Stimulated activated CD8-positive, alpha-beta memory T cell treated with anti-CD3 and anti-CD28 coated beads, Interleukin-15, amount 100 ng/mL, for 4 hours (primary cell): ENCODE measurements at places on chromosomes 7 and 10.

GRCh38 chr10:66538908-66539307, 386.9 kb upstream of the LRRTM3 start:
- DNase-seq, result no peak

DNA sequence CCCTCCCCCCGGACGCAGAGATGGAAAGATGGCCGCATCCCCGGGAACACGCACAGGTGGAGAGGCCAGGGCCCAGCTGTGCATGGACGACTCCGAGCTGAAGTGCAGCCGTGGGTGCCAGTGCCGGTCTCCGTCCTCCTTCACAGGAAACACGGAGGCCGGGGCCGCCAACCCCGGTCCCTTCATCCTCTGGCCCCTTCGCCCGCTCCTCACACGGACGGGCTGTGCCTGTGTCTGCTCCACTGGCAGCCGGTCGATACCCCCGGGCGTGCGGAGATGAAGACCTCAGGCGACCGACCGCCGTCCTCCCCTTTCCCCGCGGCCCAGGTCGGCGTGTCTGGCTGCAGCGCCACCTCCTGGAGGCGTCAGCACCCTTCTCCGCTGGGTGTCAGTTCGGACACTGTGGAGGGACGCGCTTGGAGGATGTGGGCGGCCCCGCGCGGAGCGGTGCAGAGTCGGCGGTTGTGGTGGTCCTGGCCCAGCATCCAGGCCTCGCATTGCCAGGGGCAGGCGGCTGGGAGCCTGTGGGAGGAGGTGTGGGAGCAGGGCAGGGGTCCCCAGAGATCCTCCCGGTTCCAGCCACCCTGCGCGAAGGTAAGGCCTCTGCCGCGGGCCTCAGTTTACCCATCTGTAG, 9.9 kb downstream of the ZNF511 start:
- DNase-seq, result no peak

DNA sequence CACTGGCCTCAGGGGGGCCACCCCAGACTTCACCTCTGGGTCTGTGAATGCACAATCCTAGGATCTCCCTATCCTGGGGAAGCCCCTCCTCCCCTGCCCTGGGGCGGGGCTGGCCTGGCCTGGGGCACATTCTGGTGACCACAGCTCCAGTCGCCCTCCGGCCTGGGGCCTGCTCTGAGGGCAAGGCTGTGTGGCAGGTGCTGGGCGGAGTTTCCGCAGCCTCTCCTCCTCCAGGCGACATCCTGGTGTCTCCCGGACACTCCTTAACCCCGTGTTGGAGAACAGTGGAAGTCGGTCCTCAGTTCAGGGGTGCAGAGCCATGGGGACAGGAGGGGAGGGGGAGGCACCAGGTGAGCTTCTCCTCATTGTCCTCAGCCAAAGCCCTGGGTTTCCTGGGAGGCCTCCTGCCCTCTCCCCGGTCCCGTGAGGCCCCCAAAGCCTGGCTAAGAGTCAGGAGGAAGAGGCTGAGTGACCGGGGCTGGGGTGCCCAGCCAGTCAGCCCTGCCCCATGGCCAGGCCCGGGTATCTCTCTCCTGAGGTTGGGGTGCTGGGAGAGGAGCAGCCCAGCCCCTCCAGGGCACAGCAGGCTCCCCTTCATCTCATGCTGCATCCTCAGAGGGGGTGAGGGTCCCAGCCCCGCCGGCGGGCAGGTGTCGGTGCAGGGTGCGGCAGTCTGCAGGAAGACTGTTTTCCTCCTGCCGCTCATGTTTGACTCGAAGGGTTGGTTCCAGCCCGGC, 22.6 kb downstream of the UNCX start:
- DNase-seq, result no peak

DNA sequence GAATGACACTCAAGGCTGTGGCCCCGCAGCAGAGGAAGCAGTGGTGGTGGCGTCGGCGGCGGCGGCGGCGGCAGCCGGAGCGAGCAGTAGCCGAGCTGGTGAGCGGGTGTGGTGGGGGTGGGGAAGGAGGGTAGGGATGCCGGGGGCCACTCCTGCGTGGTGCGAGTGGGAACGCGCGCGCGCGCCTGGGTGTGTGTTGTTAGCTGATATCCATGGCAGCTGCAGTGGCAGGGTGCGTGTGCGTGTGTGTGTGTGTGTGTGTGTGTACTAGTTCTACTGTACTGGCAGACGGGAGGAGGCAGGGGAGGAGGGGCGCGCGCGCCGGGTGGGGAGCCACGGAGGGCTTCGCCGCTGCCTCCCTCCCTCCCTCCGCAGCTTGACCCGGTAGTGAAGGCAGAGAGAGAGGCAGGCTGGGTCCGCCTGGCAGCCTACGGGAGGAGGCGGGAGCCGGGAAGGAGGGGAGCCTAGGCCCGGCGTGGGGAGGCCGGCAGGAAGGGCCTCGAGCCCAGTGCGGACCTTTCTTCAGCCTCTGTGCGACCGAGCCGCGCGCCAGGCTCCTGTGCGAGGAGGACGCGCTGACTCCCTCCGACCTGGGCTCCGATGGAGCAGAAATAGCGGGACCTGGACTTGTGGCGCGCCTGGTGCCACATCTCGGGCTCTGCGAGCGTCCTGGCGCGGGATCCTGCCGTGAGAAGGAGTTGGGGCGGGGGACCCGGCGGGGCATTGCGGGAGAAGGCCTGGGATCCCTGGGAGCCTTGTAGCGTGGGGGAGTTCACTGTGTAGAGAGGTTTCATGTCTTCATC, at the start of gene MAGI2:
MAGI2 (minus strand) TSS at position 110 of the 803 bp plus-strand sequence. CDS start 347 bp downstream, outside the sequence.
- DNase-seq, result peak; percentile 1

DNA sequence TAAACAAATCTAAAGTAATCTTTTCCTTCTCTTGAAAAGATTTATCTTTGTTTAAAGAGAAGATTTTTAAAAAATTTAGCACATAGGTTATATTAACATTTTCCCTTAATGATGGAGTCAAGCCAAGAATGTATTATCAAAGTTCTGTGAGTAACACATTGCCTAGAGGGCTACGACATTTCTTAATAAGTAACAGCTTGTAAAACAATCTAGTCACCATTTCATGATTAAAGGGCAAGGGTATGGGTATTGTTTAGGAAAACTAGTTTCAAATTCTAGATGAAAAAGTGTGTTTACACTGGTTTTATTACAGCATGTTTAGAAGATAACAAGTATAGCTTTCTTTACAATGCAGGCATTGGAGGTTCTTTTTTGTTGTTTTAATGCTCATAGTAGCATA, 28.6 kb upstream of the LAMB4 start:
- no peak for DNase-seq

DNA sequence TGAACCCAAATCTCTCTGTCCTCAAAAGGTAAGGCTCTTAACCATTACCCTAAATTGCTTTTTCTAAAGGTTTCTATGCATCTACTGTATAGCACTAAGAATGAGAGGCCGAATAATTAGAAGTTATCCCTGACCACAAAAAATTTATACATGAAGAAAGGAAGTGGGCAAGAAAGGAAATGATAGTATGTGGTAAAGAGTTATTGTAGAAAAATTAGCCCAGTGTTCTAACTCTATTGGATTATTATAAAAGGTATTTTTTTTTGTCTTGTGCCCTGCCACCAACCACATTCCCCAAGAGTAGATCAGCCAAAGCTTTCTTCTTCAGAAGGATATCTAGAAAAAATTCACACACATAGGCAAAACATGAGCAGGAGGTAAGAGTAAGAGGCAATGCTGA, 45.4 kb downstream of the DKK1 start:
- no peak for DNase-seq

- DNase-seq, result no peak
Measured at GRCh38 chr10:63057509-63057908, 75.6 kb upstream of the NRBF2 start.

DNA sequence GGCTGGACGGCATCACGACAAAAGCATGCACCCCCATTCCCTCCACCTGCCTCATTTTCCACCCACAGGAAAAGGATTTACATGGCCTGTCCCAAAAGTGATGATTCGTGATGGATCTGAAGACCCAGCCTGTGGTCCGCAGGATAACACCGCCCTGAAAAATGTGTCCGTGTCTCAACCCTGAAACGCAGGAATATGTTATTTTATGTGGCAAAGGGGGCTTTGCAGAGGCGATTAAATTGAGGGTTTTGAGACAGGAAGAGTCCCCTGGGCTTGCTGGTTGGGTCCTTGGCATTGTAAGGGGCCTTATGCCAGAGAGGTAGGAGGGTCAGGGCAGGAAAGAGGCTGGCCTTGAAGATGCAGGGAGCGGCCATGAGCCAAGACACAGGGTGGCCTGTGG, 80.2 kb upstream of the PPP2R2D start:
- DNase-seq, result no peak

- DNase-seq, result no peak
Measured at GRCh38 chr7:20113427-20114027, 103.7 kb downstream of the MACC1 start.
